Heart left ventricle (tissue), 16 donors: ENCODE measurements at places on chromosomes 7 and 10. TPM values are rescaled to one million over a fixed set of nuclear protein-coding genes. Genes with fewer than 3 reads are reported as not detected.

- DNase-seq = no peak
These were observed 41.1 kb downstream of the SUGCT start for GRCh38 chr7:40175725-40176510.

DNA sequence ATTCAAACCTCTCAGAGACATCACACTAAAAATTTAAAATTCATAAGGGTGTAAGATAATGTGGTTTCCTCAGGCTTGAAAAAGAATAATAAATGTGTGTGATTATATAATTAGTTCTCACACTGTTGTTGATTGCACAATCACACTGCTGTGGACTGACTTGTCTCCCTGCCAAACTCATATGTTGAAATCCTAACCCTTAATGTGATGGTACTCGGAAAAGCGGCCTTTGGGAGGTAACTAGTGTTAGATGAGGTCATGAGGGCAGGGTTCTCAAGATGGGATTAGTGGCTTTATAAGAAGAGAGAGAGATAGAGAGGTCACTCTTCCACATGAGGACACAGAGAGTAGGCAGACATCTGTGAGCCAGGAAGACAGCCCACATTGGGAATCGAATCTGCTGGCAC, 128.5 kb upstream of the COL1A2 start:
- no peak for DNase-seq

DNA sequence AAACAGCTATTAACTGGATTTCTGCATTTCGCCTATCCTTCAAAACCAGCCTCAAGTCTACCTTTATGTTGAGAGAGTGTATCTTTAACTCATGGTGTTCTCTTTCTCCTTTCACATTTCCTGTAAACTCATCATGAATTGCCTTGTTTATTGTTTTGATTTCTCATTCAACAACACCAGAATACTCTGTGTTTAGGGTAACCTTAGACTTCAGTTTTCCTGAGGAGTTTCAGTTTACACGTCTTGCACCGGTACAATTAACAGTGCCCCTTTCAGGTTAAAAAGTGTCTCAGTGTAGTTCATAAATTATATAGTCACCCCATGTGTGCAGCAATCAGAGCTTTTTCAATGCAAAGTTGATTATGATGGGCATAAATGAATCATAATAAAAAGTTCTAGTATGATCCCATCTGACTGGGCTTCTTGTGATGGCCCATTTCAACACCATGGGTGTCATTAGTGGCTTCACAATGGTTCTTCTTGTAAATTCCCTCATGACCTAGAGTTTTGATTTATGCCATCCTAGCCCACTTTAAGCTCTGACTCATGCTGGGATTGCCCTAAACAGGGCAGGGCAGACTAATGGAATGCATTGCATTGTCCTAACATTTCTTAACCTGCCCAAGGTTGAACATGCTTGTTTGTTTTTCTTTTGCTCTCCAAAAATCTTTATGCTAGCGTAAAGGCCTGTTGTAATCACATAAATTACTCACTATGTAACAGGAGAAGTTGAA, 22.0 kb downstream of the ITGB8 start:
- no peak for DNase-seq

DNA sequence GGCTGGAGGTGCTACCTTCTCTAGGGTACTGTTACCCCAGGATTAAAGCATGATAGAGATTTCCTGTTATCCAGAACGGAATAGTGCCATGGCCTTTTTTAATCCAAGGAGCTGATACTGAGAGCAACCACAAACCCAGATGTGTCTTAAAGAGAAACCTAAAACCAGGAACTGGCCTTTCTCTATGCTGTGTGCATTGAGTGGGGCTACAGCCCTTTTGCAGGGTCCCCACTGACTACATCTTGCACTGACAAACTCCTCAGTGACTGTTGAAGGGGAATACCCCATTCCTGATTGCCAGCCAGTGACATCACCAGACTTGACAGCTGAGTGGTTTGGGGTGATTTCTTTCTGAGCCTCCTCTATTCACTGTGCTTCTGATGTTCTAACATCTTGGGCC, 81.9 kb upstream of the CAPZA2 start:
- DNase-seq = no peak

DNA sequence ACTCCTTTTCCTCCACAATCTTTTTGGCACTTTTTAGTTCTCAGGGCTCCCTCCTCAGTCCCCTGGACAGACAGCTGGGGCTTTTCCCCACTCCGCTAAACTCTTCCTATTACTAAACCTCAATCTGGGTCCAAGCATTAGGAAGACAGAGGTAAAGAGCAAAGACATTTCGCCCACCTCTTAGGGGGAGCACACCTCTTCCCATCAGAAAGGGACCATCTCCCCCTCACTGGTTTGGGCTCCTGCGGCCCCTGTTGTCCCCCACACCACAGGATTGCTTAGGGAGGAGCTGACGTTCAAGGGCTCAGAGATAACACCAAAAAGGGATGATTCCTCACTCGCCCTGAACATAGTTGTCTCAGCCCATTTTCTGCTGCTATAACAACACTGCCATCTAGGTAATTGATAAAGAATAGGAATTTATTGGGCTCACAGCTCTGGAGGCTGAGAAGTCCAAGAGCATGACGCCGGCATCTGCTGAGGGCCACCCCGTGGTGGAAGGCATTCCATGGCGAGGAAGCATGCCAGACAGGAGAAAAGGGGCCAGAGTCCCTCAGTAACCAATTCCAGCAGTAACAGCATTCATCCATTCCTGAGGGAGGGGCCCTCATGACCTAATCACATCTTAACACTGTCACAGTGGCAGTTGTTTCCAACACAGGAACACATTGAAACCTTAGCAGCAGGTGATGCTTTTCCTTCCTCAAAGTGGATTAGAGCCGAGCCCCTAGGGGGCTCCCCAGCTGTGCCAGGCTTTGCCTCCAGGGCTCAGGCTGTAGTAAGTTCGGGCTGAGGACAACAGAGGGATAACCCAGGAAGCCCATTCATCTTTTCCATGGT, 209.6 kb downstream of the EBF3 start:
- DNase-seq = no peak

- no peak for DNase-seq
These were observed 27.1 kb upstream of the AKAP9 start for GRCh38 chr7:91913612-91914011.

GRCh38 chr10:133403784-133404183, 9.8 kb downstream of the MTG1 start:
- DNase-seq = no peak

Gene FGFR2
- polyA plus RNA-seq = 0.18 TPM

Gene ZNF138
- polyA plus RNA-seq = 3.2 TPM

Gene PDGFA
- 17.9 TPM for polyA plus RNA-seq
